ENCODE measurements at places on chromosomes 5 and 9. TPM values are rescaled to one million over a fixed set of nuclear protein-coding genes. Genes with fewer than 3 reads are reported as not detected.

NEUROG1 gene
- total RNA-seq: not detected

DBH gene
- total RNA-seq: not detected

PRELID2 gene
- total RNA-seq: 33.1 TPM

KCNN2 gene
- not detected for total RNA-seq

SMAD5 gene
- total RNA-seq: 15.5 TPM

C5orf52 gene
- total RNA-seq: not detected

ZFP2 gene
- not detected for total RNA-seq

LVRN gene
- total RNA-seq: not detected

ADAMTS2 gene
- 4.1 TPM for total RNA-seq

HTR1A gene
- total RNA-seq: not detected

NDST1 gene
- total RNA-seq: 58.2 TPM

PRKACG gene
- total RNA-seq: not detected

HARS2 gene
- 41.5 TPM for total RNA-seq

GRM6 gene
- not detected for total RNA-seq

PAPPA gene
- 1.9 TPM for total RNA-seq

CIZ1 gene
- 25.6 TPM for total RNA-seq

AFAP1L1 gene
- total RNA-seq: 3.6 TPM

MROH2B gene
- not detected for total RNA-seq

PSD2 gene
- total RNA-seq: not detected

CATSPER3 gene
- 1.1 TPM for total RNA-seq

TLX3 gene
- not detected for total RNA-seq

EIF4EBP3 gene
- total RNA-seq: not detected

CENPP gene
- total RNA-seq: 0.90 TPM

CBY3 gene
- total RNA-seq: not detected

IRX1 gene
- not detected for total RNA-seq

FAM153A gene
- not detected for total RNA-seq

HCN1 gene
- total RNA-seq: not detected

CDKN2A gene
- not detected for total RNA-seq

PALM2AKAP2 gene
- 0.14 TPM for total RNA-seq

PLPP7 gene
- total RNA-seq: 1.7 TPM

GRXCR2 gene
- not detected for total RNA-seq

CERCAM gene
- 25.2 TPM for total RNA-seq

SLC25A51 gene
- total RNA-seq: 22.9 TPM

WASHC1 gene
- total RNA-seq: 7.9 TPM

FOXD4L6 gene
- total RNA-seq: not detected

F2RL2 gene
- 11.2 TPM for total RNA-seq

TRIM36 gene
- total RNA-seq: 1.0 TPM

IFT74 gene
- total RNA-seq: 8.2 TPM

FREM1 gene
- not detected for total RNA-seq

APBA1 gene
- 0.55 TPM for total RNA-seq

SCGB3A2 gene
- not detected for total RNA-seq

HAPLN1 gene
- 0.07 TPM for total RNA-seq

BARHL1 gene
- not detected for total RNA-seq

GABBR2 gene
- total RNA-seq: 0.61 TPM

IFNB1 gene
- not detected for total RNA-seq

UGT3A2 gene
- not detected for total RNA-seq

CLTB gene
- total RNA-seq: 70.3 TPM

CCNO gene
- total RNA-seq: 5.4 TPM

PCSK5 gene
- 104 TPM for total RNA-seq

SPATA31C1 gene
- total RNA-seq: not detected

PCDHGA1 gene
- not detected for total RNA-seq

PPP3R2 gene
- not detected for total RNA-seq

DNAH5 gene
- total RNA-seq: 4.6 TPM

KIF24 gene
- 1.5 TPM for total RNA-seq

ADAMTS16 gene
- total RNA-seq: 13.8 TPM

DDX41 gene
- 172 TPM for total RNA-seq

MLANA gene
- not detected for total RNA-seq

OR2V1 gene
- not detected for total RNA-seq

SVEP1 gene
- 1.8 TPM for total RNA-seq

AJM1 gene
- total RNA-seq: 1.7 TPM

All from Caki2 (cell line).